ENCODE measurements at places on chromosomes 6 and 20.

GRCh38 chr6:20092071-20092566 is 120.2 kb downstream of the MBOAT1 start:
- DNase-seq: peak; percentile 73

DNA sequence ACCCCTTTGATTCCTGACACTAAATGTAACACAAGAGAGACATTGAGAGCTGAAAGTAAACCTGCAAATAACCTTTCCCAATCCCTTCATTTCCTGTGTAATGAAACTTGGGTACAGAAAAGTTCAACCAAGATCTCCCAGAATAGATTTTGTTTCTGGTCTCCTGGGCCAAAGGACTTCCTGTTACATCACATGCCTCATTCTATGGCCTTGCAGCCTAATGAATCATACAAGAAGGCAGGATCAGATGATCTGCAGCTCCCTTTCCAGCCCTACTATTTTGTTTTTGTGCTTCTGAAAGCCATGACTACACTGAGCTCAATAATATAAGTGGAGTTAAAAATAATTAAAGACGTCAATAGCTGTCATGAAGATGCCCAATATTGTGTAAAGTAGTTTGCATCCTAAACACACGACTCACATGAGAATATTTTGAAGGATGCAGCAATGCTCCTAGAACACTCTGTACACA is 73.4 kb upstream of the NOX3 start:
- peak; percentile 97 for DNase-seq

DNA sequence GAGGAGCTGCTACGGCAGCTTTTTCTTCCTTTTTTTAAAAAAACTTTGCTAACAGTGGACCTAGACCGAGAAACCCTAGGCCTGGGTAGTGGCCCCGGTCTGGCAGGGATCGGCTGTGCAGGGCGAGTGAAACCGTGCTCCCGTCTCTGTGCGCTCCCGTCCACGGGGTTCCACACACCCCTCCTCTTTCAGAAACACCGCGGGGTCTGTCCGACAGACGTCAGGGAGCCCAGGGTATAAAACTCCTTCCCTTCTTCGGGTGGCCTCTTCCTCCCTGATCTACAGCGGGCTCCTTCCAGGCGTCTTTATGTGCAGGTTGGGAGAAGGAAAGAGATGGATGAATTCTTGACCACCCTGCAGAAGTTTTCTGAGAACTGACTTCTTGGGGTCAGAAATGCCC is 27.1 kb upstream of the SMOC2 start:
- no peak for DNase-seq

- DNase-seq: no peak
Measured at GRCh38 chr20:20292472-20292871, 75.4 kb upstream of the INSM1 start.

DNA sequence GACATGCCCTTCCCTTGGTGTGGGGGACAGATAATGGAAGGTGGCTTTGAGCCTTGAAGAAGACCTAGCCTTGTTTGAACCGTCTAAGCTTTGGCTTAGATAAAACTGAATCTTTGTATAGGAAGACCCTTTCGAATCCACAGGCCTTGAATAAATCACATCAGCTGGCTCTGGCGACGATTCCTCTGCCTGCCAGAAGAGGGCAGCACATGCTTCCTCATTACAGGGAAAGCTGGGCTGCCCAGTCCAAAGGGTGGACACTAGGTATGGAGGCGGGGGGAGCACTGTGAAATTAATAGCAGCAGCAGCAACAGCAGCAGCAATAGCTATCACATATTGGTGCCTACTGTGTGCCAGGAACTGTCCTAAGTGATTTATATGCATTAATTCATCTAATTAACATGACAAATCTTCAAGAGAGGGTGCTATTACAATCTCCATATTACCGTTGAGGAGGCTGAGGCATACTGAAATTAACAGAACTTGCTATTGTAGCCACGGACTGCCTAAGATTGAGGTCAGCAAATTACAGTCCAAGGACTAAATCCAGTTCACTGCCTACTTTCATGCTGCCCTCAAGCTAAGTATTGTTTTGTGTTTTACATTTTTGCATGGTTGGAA is 85.1 kb downstream of the CLIC5 start:
- DNase-seq: peak; percentile 69

GRCh38 chr20:32524829-32525501 is 60.2 kb downstream of the NOL4L start:
- no peak for DNase-seq

DNA sequence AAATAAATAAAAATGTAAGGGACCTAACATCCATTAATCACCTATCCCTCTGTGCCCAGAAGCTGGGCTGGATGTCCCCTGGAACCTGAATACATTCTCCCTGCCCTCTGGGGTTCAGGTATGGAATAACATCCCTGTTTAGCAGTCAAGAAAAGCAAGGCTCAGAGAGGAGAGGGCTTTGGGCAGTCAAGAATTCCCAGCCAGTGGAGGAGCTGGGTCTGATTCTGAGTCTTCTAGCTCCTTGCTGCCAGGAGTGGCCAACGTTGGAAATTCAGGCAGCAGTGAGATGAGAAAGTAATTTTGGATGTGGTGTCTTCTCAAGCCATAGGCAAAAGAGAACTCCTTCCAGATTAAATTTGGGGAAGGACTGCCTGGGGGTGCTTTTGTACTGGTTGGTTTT is 42.6 kb upstream of the ZNFX1 start:
- DNase-seq: peak; percentile 71

GRCh38 chr6:151722342-151722741 is 85.1 kb upstream of the ESR1 start:
- DNase-seq: no peak

- no peak for DNase-seq
Measured at GRCh38 chr20:35887393-35888064, 66.8 kb downstream of the SCAND1 start.

DNA sequence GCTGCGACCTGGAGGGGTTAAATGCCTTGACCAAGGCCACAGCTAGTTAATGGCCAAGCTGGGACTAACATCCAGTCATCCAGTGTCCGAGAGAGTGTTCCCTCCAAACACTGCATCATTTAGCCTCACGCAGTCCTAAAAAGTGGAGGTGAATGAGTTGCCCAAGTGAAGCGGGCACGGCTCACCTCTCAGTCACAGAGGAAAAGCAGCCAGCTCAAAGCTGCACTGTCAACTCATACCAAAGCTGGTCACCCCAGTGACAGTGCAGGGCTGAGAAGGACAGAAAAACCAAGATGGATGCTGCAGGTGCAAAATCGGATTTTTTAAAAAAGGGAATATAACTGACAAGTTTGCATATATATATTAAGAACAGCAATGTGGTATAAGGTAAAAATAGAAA is 168.5 kb downstream of the SYNDIG1 start:
- no peak for DNase-seq

DNA sequence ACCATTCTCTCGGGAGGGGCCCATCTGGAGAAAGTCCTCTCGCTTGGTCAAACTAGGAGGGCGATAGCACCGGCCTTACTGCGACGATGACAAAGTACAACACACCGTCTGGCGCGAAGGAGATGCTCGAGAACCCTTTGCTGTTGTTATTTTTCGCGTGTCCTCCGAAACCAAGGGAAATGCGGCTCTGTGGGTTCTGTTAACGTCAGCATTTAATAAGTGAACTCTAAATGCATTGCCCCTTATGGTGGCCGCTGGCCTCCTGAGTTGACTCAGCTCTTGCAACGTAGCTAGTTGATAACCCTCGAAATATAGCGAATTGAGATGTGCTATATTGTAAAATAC is 577 bp upstream of the SCAND1 start:
- DNase-seq: peak; percentile 55

GRCh38 chr6:167858842-167859664 is 32.3 kb downstream of the AFDN start:
- DNase-seq: peak; percentile 49

- DNase-seq: no peak
Measured at GRCh38 chr6:109087661-109088264, 6.9 kb downstream of the SESN1 start.

DNA sequence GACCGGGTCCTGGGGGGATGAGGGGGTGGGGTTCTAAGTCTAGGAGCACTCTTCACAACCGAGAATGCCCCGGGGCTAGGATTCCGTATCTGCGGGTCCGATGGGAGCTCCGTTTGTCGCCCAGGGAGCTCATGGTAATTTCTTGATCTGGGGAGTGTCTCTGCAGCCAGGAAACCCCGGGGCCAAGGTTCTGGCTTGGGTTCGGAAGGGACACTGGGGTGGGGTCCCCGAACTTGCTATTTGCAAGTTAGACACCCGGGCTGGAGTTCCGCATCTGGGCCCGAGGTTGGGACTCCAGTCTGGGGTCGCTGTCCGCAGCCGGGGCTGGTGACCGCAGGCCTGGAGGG is 397 bp downstream of the PEDS1 start:
- no peak for DNase-seq

GRCh38 chr6:166955121-166955864 is 1.1 kb downstream of the RNASET2 start:
- DNase-seq: no peak

DNA sequence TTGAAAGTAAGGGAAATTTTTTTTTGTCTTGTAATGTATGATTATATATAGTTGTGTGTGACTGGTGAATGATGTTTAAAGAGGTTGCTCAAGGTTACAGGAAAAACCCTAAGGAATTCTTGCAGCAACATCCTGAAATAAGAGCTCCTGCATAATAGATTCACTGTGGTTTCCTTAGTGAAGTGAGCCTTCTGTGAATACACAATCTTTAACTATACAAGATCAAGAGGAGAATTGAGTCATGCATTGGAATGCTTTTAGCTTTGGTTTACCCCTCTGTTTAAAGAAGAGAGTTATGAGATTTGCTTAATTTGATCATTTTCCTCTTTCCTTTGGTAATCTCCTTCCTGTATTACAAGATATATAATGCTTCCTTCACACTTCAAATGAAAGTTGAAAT is 141.6 kb upstream of the EYA4 start:
- DNase-seq: peak; percentile 76

DNA sequence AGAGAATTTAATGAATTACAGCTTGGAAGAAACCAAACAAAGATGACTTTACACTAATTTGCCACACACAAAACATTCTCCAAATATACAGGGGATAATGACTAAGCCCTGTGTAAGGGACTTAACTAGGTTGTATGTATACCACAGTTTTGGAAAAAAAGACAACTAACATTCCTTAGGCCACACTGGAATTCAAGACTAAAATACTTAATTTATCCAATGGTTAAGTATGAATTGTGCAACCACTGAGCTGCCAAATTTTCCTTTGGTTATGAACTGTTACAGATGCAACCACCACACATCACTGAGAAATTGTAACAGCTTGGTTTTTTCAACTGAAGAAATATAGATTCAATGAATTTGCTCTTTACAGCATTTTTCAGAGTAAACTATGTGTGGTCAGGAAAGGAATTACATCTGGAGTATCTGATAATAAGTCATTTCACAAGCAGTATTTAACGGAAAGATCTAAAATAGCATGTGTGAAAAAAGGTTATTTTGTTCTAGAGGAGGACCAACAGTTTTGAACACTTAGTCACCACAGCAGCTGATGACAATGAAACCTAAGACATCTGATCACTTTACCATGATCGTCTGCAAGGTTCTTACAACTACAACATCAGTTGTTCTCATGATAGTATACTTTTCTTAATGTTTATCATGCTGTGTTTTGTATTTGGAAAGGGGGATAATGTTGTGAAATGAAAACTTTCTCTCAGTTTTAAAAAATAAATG is 318.8 kb downstream of the BCKDHB start:
- DNase-seq: peak; percentile 82

Data from fibroblast of pulmonary artery (primary cell).